ENCODE measurements at places on chromosomes 4 and X.

DNA sequence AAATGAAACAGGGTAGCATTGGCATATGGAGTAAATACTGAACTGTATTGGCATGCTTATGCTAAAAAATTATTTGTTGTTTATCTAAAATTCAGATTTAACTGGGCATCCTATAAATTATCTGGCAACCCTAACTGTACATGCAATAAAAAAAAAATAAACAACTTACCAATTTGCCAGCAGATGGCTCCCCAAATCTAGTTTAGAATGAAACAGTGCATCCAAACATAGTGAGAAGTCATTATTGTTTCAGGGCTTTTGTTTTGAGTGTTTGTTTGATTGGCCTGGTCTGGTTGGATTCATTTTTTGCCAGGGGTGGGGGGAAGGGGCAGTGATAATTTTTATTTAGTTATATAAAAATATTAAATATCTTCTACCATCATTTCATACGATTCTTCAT lies 12.8 kb upstream of the NSUN7 start:
- DNase-seq: no peak

GRCh38 chr4:85722807-85723206 lies 247.9 kb downstream of the ARHGAP24 start:
- no peak for DNase-seq

DNA sequence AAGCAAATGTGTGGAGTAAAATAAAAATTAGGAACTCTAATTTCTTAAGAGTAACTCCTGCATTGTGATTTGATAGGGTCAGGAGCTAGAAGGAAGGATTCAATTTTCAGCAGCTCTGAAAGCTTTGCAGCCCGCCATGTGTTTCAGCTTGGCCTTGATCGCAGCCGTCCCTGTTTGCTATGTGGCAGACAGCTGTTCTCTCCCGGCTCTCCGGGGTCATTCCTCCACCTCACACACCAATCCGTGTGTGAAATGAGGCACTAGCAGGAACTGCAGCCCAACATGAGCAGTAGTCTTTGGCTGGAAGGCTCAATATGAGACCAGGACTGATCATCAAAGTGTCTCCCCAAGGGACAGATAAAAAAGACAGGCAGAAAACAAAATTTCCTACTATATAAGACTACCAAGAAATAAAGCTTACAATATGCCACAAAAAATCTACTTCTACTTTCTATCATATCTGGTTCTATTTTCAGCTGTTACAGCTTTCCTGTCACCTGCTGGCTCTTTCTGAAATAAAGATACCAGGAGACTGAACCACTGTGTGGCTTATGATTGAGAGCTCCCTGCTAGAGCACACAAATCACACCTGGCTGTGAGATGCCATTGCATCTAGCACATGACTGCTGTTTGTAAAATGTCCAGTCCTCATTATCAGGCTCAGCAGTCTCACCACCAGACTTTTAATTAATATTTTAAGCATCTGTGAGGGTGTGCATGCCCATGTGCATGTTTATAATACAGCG lies 44.1 kb upstream of the SEC24B start:
- no peak for DNase-seq

GRCh38 chr4:173319696-173320095 lies 14.5 kb downstream of the HMGB2 start:
- DNase-seq: no peak

GRCh38 chrX:142095651-142096245 lies 109.3 kb downstream of the MAGEC2 start:
- no peak for DNase-seq

GRCh38 chrX:74344280-74344622 lies 40.3 kb downstream of the ZCCHC13 start:
- DNase-seq: no peak

DNA sequence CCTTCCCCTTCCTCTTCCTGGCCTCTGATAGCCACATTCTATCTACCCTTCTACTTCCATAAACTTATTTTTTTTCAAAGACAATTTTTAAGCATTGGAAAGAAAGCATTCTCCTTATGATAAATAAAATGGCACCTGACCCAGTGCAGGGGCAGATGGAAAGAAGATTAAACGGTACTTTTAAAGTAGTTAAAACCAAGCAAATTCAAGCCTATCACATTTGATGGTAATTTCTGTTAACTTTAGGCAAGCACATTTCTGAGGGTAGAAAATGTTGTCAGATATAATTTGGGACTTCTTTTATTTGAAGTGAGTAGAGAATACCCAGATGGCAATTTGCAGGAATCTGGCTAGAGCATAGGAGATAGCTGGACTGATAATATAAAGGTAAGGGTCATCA lies 332.9 kb downstream of the EPHA5 start:
- no peak for DNase-seq

DNA sequence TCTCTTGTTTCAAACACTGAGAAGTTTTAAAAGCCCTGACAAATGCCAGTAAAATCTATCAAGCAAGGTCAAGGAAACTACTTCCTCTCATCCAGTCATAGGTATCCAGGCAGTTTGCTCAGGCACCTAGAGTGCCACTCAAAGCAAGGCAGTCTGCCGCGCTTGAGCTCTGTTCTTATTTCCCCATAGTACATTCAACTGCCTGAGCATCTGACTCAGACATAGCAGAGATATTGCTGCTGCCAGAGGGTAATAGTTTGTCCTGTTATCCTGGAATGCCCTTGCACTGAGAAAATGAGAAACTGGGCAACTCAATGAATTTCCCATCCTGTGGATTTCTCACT lies 16.1 kb upstream of the ATP8A1 start:
- DNase-seq: no peak

DNA sequence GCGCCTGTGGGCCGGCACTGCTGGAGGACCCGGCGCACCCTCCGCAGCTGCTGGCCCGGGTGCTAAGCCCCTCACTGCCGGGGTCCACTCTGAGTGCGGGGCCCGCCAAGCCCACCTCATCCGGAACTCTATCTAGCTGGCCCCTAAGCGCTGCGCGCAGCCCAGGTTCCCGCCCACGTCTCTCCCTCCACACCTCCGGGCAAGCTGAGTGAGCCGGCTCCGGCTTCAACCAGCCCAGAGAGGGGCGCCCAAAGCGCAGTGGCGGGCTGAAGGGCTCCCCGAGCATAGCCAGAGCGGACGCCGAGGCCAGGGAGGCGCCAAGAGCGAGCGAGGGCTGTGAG lies 75.2 kb downstream of the QDPR start:
- DNase-seq: no peak

DNA sequence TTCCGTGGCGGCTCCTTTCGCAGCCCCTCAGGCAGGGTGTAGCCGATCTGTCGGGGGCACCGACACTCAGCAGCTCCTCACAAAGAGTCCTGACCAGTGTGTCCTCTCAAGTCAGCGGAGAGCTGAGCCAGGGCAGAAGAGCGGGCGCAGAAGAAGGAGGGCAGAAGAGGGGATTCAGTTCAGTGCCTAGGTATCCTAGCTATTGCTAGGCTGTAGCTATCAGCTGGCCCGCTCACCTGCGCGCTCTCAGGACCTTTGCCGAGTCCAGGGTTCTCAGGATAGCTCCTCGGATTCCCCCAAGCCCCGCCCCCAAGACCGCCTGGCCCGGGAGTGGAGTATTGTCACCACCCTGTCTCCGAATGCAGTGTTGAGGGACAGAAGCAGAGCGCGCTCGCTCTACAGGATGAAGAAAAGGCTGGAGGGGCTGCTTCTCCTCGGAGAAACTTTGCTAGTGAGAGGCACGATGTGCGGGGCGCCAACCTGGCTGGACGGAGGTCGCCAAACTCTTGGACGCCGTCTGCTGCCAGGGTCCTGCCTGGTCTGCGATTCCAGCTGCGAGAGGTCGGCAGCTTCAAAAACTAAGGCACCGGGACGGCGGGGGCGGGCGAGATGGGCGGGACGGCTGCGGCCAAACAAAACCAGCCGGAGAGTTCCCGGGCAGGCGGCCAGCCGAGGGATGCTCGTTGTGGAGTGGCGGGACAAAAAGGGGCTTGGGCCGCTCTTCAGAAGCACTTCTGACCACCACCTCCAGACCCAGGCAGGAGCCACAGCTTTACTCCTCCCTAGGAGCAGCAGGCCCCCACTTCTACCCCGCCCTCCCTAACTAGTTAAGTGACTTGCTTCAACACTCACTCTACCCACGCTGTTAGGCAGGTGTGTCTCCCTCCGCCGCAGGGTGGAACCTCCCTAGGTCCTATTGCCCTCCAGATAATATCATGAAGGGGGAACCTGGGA lies at the start of gene XKRX:
Gene XKRX, minus strand, starts transcription at position 258 of the 954 bp plus-strand sequence. CDS start 613 bp downstream, outside the sequence.
- DNase-seq: peak; percentile 5

DNA sequence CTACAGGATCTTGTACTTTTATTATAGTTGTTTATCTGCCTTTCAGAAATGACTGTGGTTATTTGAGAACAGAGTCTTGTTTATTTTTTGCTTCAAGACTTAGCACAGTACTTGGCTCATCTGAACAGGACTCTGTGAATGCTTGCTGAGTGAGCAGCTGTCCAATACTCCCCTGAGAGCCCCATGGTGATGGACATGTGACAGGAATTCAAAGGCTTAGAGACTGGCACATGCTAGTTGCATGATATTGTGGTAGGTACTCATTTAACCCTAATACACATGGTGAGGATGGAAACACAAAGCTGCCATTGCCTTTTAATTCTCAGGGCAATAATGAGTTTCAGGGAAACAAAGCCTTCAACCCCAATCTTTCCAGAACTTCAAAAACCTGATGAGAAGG lies 97.3 kb downstream of the GEMIN8 start:
- DNase-seq: no peak

- DNase-seq: no peak
Measured at GRCh38 chr4:92232566-92232965, 71.2 kb upstream of the GRID2 start.

DNA sequence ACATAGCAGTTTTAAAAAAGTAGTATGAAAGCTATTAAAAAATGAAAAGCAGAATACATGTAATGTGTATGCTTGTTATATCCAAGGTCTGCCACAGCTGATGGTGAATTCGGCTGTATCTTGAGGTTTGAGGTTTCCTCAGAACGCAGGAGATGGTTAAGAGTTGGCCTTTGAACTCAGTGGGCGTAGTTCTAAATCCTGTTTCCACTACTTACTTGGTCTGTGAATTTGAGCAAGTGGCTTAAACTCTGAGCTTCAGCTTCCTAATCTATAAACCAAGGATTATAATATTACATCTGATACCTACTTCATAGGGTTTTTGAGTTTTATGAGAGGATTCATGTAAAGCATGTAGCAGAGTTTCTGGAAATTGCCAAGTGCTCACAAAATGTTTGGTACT lies 125.2 kb downstream of the STIM2 start:
- no peak for DNase-seq
